ENCODE measurements at places on chromosomes 11 and 22. TPM values are rescaled to one million over a fixed set of nuclear protein-coding genes. Genes with fewer than 3 reads are reported as not detected.

DNA sequence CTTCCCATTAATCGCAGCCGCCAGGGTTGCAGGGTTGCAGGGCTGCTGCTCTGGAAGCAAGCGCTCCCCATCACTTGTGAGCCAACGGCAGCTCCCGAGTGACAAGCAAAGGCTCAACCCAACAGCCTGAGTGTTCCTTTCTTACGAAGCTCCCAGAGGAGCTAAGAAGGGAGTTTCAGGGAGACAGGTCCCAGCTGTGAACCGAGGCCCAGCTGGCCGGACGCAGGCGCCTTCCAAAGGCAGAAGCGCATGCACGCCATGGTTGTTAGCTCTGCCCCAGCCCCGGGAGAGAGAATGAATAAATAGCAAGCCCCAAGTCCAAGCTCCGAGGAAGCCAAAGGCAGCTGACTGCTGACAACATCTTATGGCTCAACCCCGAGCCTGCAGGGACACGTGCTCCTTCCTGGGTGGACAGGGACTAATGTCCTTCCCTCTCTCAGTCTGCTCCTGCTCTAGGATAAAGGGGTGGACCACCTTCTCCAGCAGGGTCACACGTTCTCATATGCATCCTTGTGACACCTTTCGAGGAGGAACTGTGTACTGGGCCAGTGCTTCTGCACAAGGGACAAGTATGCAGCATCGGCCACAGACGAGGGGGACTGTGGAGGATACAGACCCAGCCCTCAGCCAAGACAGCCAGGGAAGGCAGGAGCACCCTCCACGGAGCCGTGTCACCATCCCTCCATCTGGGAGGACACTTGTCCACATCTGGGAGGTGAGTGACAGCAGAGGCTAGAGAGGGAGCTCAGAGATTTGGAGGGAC is 29.9 kb downstream of the SHANK2 start:
- no peak for DNase-seq

Gene FOLH1
- total RNA-seq: not detected

GRCh38 chr22:20156611-20157429 is 6.0 kb upstream of the CCDC188 start:
- DNase-seq: peak; percentile 52

- DNase-seq: peak; percentile 35
Measured at GRCh38 chr22:41576877-41577276, 12.8 kb downstream of the PMM1 start.

Gene MIOX
- 0.39 TPM for total RNA-seq

GRCh38 chr22:46661221-46661851 is 41.1 kb downstream of the GRAMD4 start:
- peak; percentile 62 for DNase-seq

Gene POTEH
- total RNA-seq: not detected

Gene SLC25A18
- not detected for total RNA-seq

- DNase-seq: no peak
Measured at GRCh38 chr11:125290263-125290662, 125.7 kb downstream of the PKNOX2 start.

DNA sequence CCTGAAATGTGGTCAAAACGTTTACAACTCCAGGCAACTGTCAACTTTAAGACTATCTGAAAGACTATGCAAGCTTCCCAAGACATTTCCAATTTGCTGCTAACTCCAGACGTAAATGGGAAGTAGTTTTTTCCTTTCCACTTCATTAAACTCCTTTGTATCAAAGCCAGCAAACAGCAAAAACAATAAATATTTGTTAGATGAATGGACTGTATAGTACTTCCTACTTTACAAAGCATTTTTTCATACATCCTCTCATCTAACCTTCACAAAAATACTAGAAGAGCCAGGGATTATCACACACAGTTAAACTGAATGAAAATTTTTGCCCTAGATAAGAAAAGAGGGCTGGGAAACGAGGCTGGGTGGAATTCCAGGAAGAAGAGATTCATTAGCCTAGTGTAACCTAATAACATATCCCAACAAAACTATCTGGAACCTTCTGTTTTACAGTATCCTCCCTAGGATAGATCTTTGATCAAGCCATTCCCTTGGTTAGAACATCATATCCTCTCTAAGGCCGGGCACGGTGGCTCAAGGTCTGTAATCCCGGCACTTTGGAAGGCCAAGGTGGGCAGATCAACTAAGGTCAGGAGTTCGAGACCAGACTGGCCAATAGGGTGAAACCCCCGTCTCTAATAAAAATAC is 10.4 kb downstream of the NUP98 start:
- DNase-seq: no peak

DNA sequence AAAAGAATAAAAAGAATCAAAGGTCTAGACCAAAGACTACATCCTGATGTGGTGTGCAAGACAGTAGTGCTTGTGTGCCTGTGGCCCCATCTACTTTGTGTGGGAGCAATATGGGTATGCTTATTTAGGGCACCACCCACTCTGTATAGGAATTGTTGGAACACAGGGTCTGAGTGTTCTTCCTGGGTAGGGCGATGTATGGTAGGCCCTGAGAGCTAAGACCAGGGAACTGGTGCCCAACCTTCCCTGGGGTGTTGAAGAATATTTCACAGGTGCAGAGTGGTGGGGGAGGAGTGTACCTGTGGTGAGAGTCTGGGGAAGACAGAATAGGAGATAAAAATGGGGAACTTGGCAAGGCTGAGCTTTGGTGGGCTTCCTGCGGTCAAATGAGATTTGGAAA is 41.9 kb downstream of the MICAL2 start:
- DNase-seq: no peak

DNA sequence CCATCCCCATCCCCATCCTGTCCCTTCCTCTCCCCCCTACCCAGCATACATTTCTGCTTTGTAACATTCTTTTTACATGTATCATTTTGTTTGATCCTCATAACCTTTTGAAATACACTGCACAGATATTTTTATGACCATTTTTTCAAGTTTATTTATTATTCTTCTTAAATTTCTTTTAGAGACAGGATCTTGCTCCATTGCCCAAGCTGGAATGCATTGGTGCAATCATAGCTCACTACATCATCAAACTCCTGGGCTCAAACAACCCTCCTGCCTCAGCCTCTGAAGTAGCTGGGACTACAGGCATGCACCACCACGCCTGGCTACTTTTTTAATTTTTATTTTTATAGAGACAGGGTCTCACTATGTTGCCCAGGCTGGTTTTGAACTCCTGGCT is 99.4 kb upstream of the AKIP1 start:
- DNase-seq: no peak

DNA sequence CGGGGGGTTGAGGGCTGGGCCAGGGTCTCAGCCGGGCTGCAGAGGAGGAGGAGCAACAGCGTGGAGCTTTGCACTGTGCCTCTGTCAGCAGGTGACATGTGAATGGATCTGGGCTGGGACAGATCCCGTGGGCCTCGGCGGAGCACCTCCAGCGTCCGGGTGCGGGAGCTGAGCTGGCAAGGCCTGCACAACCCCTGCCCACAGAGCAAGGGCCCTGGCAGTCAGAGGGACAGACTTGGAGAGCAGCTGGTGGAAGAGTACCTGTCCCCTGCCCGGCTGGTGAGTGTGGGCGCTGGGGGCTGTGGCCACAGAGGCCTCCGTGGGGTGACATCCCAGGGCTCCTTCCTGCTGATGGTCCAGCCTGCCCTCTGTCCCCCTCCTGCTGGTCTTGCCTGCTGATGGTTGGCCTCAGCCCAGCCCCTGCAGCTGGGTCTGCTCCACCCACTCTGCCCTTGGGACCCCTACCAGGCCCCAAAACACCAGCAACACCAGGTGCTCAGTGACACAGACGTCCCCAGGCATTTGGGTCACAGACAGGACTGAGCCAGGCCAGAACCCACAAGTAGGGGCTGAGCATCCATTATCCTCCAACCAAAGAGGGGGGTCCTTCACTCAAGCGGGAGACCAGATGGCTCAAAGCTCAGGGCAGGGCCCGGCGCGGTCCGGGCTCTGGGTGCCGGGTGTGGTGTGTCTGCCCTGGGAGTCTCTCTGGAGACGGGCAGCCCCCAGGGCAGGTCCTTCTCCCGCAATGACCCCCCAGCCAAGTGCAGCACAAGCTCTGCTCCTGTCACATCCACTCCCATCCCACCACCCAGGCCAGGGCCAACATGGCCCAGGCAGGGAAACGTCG is 3.5 kb downstream of the LRRC56 start:
- no peak for DNase-seq

DNA sequence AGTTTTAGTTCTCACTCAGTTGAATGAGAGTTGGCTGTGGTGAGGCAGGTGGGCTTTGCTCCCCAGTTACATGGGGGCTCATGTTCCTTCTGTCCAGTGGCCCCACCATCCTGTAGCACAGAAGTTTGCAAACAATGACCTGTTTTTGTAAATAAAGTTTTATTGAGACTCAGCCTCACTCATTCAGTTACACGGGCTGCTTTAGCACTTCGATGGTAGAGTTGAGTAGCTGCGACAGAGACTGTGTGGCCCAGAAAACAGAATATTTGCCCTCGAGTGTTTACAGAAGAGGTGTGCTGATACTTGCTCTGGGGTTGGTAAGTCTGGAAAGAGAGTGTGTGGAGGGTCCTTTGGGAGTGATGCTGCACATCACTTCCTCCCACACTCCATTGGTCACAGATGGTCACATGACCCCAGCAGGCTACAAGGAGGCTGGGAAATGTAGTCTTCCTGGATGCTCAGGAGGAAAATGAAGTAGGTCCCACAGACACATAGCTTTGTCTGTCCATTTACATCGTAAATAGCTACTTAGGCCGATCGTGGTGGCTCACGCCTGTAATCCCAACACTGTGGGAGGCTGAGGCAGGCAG is 34.6 kb downstream of the IFT27 start:
- DNase-seq: peak; percentile 46

DNA sequence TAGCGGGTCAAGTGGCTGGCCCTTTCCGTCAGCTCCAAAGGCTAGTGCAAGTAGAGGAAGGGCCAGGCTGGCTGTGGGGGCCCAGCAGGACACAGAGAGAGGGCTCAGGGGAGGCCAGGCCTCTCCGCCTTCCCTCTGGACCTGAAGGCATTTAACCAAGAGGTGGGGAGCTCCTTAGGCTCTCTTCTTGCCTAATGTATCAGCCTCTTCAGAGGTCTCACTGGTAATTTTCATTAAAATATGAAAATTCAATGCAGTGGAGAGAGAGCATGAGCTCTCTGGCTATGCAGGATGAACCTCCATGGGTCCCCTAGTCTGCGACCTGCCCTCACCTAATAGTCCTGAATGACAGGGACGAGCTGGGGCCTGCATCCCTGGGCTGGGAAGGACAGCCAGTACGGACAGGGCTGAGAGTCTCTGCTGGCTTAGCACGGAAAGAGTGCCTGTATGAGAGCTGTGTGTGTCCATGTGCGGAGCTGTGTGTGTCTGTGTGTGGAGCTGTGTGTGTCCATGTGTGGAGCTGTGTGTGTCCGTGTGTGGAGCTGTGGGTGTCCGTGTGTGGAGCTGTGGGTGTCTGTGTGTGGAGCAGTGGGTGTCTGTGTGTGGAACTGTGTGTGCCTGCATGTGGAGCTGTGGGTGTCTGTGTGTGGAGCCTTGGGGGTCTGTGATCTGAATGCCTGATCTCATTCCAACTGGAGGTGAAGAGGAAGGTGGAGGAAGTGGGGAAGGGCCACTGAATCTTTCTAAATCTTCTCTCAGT is 2.4 kb downstream of the ALX4 start:
- no peak for DNase-seq

DNA sequence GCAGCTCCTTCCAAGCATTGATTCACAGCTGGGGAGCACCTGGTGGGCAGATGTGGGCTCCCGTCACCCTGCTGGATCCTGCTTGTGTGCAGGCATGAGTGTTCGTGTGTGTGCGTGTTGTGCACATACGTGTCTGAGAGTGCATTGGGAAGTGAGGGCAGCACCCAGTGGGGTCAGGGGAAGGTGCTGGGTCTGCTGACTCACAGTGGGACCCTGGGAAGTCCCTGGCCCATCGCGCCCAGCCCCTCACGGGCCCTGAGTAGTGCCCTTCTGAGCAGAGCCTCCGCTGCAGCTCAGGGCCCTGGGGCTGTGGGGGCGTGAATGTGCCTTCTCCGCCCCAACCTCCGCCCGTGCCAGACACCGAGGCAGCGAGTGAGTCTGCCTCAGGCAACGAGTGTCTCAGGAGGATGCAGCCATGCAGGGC is 36.8 kb downstream of the WNT11 start:
- no peak for DNase-seq

GRCh38 chr11:122439866-122440810 is 215.4 kb upstream of the UBASH3B start:
- no peak for DNase-seq

- DNase-seq: peak; percentile 4
Measured at GRCh38 chr11:27599217-27599616, 92.6 kb upstream of the LIN7C start.

GRCh38 chr22:24947881-24948280 is 1.4 kb upstream of the LHFPL7 start:
- no peak for DNase-seq

DNA sequence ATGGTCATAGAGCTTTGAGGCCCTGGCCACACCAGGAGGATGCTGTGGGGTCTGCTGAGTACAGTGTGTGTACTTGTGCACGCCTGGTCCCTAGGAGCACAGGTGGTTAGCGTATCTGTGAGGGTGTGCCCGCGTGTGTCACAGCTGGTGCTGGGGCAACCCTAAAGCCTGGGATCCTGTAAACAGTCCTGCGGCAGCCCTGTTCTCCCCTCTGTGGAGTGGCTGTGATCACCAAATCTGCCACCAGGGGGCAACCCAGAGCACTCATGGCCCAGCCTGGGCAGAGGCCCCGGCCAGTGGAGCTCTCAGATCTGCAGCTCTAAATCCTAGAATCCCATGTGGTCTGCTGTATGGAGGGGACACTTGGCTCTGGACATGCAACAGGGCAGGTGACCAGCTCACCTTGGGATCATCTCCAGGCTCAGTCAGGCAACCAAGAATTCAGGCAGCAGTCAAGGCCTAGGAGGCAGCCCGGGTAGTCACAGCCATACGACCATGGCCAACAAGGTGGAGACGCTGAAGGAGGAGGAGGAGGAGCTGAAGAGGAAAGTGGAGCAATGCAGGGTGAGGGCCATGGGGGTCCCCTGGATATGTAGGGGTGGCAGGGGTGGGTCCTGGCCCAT is 3.9 kb downstream of the SH3BP1 start:
- DNase-seq: no peak

- no peak for DNase-seq
Measured at GRCh38 chr11:76843907-76844306, 16.8 kb upstream of the ACER3 start.

- DNase-seq: no peak
Measured at GRCh38 chr11:56852131-56852530, 103.6 kb upstream of the OR9G4 start.

GRCh38 chr11:12706545-12707499 is 32.6 kb downstream of the TEAD1 start:
- DNase-seq: no peak

- DNase-seq: no peak
Measured at GRCh38 chr11:69215216-69215615, 59.5 kb downstream of the SMIM38 start.

DNA sequence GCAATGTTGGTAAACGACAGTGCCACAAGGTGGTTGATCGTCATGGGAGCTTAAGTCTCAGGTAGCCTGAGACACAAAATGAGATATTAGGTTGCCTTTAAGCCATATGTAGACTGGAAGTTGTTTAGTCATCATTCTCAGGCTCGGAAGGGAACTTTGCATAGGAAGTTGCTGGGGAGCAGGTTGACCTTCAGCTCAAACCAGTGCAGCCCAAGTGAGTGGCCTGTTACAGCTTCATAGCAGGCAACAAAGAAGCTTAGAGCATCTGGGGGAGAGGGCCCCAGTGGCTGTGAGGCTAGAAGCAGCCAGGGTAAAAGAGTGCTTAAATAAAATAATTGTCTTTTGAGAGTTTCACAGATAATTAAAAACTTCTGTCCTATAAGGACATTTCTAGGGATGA is 404.0 kb downstream of the GUCY1A2 start:
- DNase-seq: no peak

- peak; percentile 74 for DNase-seq
Measured at GRCh38 chr11:123407130-123407995, 22.7 kb upstream of the GRAMD1B start.

Gene PEX16
- 33.2 TPM for total RNA-seq

Gene CDON
- 16.9 TPM for total RNA-seq

- DNase-seq: no peak
Measured at GRCh38 chr11:73760135-73760678, 667 bp downstream of the RAB6A start.

Gene MFRP
- not detected for total RNA-seq

All from HCT116 (cell line).